ENCODE measurements at places on chromosomes 6 and 20.

DNA sequence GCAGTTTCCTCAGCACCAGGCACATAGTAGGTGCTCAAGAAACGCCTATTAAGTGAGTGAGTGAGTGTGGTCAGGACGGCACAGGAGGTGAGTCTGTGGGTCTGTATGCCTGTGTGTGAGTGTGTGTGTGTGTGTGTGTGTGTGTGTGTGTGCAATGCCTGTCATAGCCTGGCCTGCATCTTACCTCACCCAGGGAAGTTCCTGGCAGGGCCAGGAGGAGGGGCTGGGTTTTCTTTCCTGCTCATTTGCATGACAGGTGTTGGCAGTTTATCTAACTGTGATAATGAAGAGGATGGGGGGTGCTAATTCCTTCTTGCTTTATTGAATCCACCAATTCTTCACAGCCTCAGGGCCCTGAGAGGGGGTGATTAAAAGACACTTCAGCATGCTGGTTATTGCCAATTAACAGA is 146.7 kb upstream of the MLN start:
- no peak for DNase-seq

DNA sequence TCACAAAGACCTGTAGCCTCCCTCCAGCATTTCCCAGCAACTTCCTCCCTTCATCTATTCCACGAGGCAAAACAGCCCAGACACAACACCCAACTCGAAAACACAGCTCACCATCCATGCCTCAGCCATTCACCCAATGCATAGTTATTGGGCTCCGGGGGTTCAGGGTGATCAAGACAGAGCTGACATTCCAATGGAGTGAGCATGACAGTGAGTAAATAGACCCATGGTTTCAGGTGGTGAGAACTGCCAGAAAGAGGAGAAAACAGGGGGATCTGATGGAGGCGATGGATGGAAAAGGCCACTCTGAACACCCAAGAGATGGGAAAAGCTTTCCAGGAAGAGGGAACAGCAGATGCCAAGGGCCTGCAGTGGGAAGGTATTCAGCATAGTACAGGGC is 5.9 kb downstream of the CASS4 start:
- peak; percentile 38 for DNase-seq

GRCh38 chr6:75386050-75386770 is 101.6 kb upstream of the TMEM30A start:
- DNase-seq: peak; percentile 70

DNA sequence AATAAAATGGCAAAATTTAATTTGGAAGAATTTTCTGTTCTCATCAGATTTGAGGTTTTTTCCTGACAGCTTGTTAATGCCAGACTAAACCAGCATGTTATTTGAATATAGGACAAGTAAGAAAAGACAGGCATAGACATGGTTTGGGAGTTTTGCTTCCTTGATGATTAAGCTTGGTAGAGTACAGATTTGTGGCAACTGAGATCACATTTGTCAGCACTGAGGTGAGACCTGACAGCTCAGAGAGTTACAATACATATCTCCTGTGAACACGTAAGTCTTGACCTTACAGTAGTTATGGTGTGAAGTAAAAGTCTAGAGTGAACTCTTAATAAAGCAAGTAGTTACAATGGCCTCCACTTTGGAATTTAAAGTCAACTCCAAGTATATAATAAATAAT is 34.5 kb downstream of the CENPW start:
- DNase-seq: no peak

DNA sequence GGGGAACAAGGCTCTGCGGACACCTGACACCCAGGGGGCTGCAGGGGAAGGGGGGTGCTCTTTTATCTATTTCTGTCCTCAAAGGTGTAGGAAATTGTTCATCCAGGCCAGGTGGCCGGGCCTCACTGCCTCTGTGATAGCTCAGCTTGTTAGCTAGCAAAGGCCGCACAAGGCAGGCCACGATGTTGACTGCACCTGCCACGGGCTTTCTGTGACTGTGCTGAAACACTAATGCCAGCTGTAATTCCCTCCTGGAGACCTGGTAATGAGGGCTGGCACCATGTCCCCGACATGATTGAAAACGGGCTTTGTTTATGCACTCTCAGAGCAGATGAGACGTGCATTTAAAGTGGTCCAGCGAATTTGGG is 61.4 kb upstream of the APCDD1L start:
- no peak for DNase-seq

DNA sequence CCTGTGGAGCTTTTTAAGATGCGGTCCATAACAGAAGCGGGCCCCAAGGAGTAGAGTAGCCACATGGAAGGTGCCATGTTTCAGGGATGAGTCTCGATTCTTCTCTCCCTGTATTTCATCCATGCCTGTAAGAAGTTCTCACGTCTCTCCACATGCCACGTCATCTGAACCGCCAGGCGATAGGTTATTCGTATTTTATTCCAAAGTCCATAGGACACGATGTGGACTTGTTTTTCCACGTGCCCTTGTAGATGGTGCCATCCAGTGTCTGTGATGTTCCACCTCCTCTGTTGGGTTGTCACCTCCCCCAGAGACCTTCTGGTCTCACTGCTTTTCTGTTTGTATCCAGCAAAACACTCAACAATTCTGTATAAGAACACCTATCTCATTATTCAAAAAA is 17.6 kb downstream of the HEBP2 start:
- no peak for DNase-seq

- no peak for DNase-seq
These were observed 380.3 kb upstream of the JARID2 start for GRCh38 chr6:14865531-14866100.

DNA sequence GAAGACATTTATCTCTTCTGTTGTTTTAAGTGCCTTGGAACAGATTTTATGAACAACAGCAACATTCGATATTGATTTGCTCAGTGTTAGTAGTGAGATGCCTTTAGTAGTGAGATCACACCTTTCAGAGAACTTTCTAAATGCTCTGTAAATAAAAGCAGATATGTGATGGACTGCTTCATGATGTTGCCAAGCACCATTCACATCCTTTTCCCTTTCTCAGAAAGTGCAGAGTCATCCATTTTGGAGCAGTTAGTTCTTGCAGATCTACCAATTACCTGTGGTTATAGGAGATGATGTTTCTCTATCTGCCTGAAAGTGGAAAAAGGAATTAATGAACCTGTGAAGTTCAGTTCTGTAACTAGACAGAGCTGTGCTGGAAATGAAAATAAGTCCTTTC is 27.0 kb downstream of the CBFA2T2 start:
- DNase-seq: peak; percentile 26
